ENCODE measurements at places on chromosomes 2 and 18. TPM values are rescaled to one million over a fixed set of nuclear protein-coding genes. Genes with fewer than 3 reads are reported as not detected.

Gene CEBPZOS
- total RNA-seq, result 36.3 TPM

Gene PPM1B
- total RNA-seq, result 30.4 TPM

Gene FSHR
- total RNA-seq, result not detected

GRCh38 chr18:57585421-57585820 is 1.1 kb downstream of the FECH start:
- DNase-seq, result peak; percentile 41

DNA sequence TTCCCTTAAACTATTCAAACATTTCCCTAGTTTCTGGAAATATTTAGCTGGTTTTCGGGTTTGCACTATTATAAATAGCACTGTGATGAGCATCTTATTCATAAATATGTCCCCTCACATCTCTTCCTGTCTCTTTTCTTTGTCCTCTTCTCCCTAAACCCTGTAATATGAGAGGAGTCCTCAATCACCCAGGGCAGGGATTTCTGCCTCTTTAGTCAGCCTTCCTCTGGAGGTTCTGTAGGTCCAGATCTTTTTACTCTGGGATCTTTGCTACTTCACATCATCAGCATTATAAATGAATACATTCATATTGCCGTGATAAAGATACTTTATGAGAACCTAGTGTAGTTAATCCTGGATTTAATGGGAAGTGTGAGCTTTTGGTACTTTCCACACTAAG is 87.9 kb upstream of the TTN start:
- no peak for DNase-seq

DNA sequence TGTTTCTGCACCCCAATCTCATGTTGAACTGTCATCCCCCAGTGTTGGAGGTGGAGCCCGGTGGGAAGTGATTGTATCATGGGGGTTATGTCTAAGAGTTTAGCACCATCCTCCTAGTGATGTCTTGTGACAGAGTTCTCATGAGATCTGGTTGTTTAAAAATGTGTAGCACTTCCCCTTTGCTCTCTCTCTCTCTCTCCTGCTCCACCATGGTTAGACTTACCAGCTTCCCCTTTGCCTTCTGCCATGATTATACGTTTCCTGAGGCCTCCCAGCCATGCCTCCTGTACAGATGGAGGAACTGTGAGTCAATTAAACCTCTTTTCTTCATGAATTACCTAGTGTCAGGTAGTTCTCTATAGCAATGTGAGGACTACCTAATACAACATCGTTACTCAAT is 396.9 kb upstream of the LRATD1 start:
- DNase-seq, result no peak

- no peak for DNase-seq
Observed at GRCh38 chr2:16973586-16974286, 308.1 kb upstream of the CYRIA start.

DNA sequence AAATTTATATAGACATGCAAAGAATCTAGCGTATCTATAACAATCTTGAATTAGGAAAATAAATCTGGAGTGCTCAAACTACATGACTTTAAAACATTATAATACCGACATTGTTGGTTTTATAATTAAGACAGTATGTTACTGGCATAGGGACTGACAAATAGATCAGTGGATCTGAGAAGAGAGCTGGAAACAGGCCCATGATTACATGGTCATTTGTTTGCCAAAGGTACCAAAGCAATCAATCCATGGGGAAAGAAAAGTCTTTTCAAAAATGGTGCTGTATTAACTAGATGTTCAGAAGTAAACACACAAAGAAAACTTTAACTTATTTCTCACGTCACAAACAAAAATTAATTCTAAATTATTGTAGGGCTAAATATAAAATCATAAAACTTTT is 124.2 kb downstream of the BCL2L11 start:
- no peak for DNase-seq

DNA sequence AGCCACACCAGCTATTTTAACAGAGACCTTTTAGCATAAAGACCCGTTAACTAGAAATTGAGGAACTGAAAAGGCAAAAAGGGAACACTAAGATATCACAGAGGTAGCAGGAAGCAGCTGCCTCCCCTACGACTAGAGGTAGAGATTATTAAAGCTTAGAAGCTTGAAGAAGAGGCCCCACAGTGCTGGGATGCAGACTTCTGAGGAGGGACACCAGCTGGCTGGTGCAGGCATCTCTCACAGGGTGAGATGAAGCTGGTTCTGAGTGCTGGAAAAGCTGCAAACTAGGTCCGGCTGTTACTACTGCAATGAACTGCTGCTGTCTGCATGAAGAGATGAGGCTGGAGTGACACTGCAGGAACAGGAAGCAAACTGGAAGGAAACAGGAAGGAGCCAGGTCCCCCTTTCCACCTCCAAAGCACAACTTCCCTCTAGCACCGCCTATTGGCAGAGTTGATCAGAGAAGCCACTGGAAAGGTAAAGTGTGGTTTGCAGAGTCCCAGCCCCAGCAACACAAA is 61.2 kb upstream of the MRPS9 start:
- peak; percentile 51 for DNase-seq

- DNase-seq, result no peak
Observed at GRCh38 chr18:57789090-57789489, 14.0 kb downstream of the ATP8B1 start.

- no peak for DNase-seq
Observed at GRCh38 chr18:23712445-23712844, 23.2 kb downstream of the LAMA3 start.

GRCh38 chr18:50183556-50183955 is 11.4 kb downstream of the MYO5B start:
- no peak for DNase-seq

DNA sequence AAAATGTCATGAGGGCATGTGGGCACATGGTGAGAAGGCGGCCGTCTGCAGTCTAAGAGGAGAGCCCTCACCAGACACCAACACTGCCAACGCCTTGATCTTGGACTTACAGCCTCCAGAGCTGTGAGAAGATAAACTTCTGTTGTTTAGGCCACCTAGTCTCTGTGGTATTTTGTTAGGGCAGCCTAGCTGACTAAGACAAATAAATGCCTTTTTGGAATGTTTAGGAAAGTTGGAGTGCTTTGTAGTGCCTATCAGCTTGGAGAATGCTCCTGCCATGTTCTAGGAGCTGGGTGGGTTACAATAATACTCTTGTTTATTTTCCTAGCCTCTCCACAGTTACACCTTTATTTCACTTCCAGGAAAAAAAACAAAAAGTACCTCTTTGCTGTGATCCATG is 92.0 kb downstream of the SPP2 start:
- no peak for DNase-seq

DNA sequence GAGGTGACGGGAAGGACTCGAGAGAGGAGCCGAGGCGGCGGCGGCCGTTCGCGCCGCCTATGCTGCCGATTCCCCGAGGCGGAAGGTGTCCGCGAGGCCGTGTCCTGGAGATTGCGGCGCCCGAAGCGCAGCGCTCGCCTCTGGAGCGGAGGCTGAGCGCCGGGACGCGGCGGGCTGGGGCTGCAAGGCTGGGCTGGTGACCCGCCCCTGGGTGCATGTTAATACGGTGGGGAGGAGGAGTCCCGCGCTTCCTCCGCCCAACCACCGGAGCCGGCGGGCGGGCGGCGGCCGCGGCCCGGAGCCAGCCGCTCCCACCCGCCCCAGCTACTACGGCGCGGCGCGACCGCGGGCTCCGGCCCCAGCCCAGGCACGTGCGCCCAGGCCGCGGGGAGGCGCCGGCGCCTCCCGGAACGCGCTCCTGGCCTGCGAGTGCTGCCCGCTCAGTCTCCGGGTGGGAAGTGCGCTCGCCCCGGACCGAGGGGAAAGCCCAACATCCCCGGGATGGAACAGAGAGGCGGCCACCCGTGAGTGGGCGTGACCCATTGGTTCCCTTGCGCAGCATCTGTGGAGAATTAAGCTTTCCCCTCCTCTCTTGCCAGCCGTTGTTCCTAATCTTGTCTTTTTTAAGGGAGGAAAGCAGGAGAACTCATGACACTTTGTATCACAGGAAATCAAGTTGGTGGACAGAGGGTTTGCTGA is at the start of gene DLGAP1:
DLGAP1 (minus strand) TSS at position 195 of the 699 bp plus-strand sequence.
- peak; percentile 83 for DNase-seq

GRCh38 chr18:55419947-55420664 is 167.9 kb downstream of the TCF4 start:
- DNase-seq, result no peak

DNA sequence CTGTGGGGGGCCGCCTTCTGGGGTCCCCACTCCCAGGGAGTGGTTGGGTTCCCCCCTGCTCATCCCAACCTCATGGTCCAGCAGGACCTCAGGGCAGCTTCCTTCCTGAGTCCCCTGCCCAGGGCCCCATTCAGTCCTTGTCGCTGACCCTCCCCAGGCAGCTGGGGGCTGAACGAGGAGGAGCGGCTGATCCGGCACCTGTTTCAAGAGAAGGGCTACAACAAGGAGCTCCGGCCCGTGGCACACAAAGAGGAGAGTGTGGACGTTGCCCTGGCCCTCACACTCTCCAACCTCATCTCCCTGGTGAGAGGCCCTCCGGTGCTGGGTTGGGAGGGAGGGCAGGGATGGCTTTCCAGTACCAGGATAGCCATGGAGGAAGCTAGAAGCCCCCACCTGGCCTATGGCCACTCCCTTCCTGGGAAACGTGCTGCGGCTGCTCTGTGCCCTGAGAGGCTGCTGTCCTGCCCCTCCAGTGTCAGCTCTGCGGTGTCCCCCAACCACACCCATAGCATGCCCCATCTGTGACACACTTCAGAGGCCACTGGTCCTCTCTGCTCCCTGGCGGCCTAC is 497 bp downstream of the CHRND start:
- no peak for DNase-seq

DNA sequence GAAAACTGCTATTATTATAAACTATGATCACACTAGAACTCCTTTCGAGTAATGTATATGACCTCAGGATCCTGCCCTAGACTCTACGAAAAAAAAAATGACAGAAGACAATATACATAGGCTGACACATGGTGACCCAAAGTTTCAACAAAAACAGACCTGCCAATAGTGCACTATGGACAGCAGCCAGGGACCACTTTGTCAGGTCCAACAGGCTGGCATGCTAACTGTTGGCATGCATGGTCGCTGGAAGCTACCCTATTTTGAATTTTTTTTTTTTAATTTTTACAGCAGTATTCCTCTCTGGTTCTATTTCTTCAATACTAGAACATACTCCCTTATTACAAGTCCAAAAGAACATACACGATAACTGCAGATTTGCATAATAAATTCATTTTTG is 38.1 kb downstream of the REV1 start:
- DNase-seq, result no peak

DNA sequence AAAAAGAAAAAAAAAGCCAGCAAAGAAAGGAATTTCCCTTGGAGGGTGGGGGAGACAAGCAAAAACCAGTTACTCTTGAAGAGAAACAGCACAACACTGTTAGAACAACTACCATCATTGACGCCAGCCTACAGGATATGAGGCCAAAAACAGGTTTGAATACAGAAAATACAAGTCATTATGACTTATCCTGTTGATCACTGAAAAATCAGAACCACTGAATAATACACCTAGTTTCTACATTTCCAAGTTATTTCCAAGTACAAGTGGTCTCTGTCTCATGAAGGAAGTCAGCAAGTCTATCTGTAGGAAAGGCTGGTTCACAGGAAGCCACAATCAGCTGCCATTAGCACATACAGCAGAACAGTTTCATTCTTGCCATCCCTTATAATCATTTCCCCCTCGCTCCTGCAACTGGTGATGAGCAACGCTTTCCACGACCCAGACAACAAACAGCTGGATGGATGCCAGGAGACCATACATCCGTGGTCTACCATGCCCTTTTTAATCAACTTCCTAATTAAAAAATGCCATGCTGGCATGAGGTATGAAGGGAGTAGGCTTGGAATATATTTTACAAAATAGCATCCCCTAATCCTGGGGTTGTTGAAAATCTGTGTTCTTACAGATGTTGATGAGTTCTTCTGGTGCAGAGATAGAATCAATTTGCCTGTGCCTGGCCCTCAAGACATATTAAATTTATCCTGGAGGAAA is 10.4 kb downstream of the MYT1L start:
- DNase-seq, result no peak

DNA sequence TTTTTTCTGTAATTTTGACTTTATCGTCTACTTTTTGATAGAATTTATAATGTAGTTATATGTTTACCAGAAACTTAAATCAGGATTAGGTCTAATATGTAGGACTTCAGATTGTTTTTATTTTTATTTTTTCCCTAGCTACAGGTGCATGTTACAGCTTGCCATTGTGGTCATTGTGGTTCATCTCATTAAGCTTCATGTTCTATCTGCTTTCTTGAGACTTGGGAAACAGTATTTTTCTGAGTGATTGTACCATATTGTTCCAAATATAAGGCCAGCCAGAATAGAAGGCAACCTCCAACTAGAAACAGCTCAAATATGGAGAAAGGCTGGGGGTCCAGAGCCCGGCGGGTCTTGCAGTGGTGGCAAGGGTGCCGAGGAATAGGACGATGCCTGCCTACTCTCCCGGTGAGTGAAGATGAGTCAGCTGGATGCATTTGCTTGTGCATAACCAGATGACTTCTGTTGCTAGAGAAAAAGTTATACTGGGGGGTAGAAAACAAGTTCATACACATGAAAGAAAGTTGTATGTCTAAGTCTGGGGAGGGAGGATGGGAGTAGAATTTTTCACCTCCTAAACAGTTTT is 188.4 kb downstream of the CCDC85A start:
- no peak for DNase-seq

DNA sequence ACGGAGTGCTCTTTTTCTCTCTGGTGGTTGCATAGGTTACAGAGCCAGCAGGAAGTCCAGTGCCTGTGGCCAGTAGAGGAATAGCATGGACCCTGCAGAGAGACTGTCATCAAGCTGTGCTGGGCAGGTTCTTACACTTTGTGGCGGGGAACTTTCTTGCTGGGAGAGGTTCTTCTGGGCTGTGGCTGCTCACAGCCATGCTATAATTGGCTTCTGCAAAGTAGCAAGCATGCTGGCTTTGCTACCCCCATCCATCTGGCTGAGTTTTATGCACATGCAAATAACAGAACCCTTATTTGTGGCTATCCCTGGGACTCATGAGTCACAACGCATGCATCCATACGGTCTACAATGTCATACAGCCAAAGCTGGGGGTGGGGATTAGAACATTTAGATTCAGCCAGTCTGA is 68.9 kb downstream of the PLCL1 start:
- DNase-seq, result no peak

- DNase-seq, result no peak
Observed at GRCh38 chr2:154013514-154013913, 141.8 kb downstream of the GALNT13 start.

- peak; percentile 85 for DNase-seq
Observed at GRCh38 chr2:42047488-42048298, at the start of gene PKDCC. Gene PKDCC (plus strand): TSS chr2:42048021. CDS start chr2:42048200, 179 bp downstream.

DNA sequence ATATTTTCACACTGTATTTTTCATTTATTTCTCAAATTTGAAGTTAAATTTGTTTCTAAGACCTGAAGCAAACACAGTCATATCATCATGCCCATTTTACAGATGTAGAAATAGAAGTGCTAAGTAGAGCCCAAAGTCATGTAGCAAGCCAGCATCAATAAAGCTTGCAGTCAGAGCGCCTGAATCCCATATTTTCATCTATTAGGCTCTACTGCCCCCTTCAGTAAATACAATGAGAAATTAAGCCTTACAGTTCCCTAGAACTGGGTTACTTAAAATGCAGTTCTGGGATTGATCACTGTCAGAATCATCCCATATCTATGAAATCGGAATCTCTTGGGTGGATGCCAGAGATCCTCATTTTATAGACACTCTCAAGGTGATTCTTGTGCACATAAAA is 419.9 kb downstream of the TGIF1 start:
- DNase-seq, result peak; percentile 79
